ENCODE measurements at places on chromosomes 6 and 20.

GRCh38 chr6:17919496-17919895 lies 67.9 kb downstream of the KIF13A start:
- DNase-seq, result no peak

DNA sequence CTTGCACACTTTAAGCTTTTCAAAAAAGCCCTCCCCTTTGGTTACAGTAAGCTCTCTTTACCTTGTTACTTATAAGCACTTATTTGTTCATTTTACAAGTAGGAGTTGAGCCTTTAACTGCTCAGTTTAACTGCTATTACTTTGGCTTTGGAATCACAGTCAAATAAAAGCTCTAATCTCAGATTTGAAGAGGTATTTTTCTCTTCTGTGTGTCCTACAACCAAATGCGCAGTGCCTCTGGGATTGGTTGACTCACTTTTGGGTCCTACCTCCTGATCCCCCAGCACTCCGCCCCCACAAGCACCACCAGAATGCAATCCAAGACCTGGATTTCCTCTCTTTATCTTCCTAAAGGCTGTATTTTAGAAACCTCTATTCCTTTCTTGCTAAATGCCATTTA lies 2.5 kb downstream of the NCOA7 start:
- no peak for DNase-seq

GRCh38 chr6:14791526-14791925 lies 454.3 kb upstream of the JARID2 start:
- peak; percentile 29 for DNase-seq

DNA sequence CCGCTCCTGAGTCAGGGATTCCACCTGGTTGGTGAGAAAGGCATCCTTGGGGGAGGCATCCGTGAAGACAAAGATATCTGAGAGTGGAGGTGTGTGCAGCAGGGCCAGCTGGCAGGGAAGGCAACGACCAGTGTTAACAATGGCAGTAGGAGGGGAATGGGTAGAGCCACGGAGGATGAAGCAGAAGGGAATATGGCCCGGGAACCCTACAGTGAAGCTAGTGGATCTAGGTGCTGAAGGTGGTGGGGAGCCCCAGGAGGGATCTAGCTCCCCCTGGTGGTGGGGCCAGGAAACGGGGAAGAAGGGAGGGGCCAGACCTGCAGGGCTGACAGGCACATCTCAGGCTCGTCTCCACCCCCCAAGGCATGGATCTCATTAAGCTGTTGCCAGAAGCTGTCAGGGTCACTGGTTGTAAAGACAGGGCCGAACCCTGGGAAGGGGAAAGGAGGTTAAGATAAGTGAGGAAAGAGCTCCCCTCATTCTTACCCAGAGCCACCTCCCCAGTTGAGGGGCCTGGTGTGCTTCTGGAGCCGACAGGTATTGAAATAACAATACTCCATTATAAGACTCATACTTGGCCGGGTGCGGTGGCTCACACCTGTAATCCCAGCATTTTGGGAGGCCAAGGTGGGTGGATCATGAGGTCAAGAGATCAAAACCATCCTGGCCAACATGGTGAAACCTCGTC lies 7.3 kb downstream of the VWA7 start:
- DNase-seq, result peak; percentile 45

DNA sequence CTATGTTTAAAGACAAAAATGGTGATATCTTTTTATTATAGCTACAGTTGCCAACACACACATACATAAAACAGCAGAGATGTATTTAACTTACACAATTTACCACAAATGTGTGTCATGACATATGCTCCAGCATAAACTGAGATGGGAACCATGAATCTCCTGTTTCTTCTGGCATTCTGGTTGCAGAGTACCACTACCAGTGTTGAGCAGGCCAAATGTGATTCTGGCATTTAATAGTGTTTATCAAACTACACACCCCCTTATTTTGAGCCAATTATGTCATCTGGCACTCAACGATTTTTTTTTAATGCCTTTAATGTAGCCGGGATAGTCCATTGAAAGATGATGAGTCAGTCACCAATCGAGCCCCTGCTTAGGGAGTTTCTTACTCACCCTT lies 59.0 kb upstream of the TPD52L1 start:
- peak; percentile 13 for DNase-seq

DNA sequence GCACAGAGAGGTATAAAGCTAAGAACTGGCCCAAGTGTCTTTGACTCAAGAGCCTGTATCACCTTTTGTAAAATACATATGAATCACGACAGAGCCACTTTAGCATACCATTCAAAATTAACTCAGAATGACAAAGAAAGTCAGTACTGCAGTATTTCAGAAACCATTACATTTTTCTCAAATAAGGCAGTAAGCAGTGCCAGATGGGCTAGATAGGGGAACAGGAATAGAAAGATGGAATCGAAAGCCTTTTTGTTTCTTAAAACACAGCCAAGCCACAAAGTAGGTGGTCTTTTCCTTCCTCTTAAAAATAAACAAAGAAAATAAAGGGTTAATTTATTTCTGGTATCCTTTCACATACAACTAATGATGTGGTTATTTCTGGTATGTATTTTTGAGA lies 10.3 kb downstream of the CLDN20 start:
- peak; percentile 41 for DNase-seq

DNA sequence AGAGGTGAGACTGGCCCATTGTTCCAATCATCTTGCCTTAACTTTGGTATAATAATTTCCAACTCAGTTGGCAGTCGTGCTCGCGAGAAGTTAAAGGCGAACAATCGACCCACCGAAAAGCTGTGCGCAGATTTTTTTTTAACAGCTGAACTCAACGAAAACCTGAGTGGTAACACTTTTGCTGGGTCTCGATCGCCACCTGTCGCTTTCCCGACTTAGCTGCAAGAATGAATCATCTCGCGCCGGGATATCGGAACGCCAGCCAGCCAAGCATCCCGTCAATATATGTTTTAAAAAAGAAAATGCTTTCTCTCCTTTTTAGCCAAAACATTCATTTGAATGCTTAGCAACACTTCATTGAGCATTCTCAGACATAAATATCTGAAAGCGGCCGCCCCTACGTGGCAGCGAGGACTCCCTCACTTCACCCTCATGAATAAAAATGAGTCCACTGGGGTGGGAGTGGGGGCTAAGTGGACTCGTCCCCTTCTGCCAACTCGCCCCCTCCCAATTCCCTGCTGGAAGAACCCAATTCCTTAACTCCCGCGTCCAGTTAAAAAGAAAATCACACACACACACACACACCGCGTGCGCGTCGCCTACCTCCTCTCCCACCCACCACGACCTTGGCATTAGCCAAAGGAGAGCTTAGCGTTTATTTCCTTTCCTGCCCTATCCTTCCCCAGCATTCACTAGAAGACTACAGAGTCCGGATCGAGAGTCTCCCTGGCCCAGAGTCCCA lies 1.5 kb downstream of the COL12A1 start:
- DNase-seq, result peak; percentile 92

DNA sequence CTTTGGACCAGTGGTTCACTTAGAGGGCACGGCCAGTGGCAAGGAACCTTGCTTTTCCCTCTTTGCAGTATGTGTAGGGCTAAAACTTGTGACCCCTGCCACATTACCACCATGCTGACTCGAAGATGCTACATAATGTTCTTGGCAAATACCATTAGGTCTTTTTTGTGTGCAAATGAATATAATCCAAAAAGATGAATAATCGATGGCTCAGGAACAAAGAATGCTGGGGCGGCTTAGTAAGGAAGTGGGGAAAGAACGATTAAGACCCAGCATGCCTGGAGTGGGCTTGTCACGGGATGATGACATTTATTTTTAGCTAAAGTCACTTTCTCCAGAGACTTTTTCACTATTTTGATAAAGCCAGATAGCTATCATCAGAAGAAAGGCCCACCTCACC lies 23.1 kb downstream of the CMTR1 start:
- DNase-seq, result peak; percentile 86

DNA sequence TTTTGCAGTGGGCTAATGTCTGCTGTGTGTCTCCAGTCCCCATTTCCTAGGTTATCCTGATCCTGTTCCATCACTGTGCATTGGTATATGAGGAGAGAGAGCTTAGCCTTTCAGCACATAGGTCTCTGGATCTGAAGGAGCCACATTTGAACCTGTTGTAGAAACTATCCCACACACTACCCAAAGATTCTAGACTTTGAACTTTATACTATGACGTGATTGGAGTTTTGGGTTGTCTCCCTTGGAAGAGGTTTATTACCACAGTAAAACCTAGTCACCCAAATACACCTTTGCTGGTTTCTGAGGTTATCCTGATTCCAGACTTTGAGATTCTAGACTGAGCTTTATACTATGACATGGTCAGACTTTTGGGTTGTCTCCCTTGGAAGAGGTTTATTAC lies 8.0 kb upstream of the OSTM1 start:
- DNase-seq, result no peak

DNA sequence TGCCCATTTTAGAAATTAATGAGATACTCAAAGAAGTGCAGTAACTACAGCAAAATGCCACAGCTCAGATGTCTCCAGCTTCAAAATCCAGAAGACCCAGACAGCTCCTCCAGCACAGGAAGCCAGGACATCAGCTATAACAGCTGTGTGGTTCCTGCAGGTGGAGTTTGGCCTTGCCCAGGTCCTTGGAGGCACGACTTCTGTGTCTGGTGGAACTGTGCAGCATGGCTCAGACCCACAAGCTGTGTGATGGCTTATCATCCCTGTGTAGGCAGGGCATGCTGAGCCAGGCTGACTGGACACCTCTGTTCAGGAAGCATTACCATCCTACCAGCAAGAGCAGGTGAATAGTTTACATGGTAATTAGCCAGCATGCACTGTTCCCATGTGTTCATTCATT lies 26.5 kb upstream of the CD93 start:
- DNase-seq, result no peak

GRCh38 chr6:390914-391558 lies 516 bp upstream of the IRF4 start:
- peak; percentile 28 for DNase-seq

DNA sequence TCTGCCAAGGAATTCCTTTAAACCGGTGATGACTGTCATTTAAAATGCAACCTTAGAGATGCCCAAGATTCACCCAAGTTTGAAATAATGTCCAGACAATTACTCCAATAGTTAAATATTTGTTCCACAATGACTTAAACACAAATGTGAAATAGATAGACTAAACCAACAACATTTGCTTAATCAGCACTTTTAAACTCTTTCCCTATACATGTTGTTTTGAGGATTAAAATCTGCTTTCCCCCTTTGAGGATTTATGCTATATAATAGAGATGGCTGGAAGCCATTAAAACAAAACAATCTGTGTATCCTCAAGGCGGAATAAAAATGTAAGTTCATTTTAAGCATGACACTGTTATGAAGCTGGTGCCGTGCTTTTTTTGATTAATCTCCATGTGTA lies 297.8 kb upstream of the RSPO3 start:
- DNase-seq, result no peak

DNA sequence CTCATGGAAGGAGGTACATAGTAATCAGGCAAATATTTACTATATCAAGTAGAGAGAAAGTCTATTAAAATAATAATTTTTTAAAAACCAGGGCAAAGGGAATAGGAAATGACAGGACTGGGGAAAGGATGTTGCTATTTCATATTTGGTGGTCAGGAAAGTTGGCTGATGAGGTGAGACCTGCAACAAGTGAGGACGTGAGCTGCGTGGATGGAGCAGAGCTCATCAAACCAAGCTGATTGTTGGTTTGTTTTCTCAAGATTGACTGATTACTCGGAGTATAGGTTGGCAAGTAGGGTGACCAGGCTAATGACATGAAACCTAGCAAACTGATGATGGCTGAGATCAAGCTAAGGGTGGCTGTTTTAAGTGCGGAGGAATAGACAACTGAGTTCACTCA lies 6.0 kb downstream of the GJA1 start:
- DNase-seq, result no peak

DNA sequence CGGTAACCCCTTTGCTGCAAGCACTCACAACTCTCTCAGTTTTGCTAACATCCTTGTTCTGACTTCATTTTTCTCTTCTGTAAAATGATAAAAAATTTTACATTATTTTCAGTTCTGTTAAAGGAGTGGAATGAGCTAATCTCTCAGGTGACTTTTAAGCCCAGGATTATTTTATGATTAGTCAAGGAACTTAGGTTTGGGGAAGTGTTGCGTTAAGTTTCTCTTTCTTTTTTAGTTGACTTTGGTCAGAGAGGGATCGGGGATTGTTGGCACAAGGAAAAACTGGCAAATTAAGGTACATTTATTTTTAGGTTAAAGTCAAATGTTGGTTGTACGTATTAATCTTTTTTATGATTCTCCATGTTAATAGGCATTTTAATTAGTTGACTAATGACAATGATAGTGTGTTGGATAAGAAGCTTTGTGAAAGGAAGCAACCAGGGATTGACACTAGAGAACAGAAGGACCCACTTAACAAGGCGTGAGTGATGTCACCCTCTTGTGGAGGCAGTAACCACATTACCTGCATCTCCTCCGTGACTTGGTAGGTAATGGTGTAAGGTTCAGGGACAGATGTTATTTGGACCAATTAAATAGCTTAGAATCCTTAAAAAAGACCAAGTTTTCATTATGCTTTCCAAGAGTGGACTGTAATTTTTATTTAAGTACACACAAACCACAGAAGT lies 31.6 kb downstream of the CD83 start:
- no peak for DNase-seq

- DNase-seq, result no peak
Observed at GRCh38 chr6:32977272-32977952, 9.0 kb downstream of the BRD2 start.

- no peak for DNase-seq
Observed at GRCh38 chr6:109299265-109299607, 83.0 kb downstream of the CD164 start.

DNA sequence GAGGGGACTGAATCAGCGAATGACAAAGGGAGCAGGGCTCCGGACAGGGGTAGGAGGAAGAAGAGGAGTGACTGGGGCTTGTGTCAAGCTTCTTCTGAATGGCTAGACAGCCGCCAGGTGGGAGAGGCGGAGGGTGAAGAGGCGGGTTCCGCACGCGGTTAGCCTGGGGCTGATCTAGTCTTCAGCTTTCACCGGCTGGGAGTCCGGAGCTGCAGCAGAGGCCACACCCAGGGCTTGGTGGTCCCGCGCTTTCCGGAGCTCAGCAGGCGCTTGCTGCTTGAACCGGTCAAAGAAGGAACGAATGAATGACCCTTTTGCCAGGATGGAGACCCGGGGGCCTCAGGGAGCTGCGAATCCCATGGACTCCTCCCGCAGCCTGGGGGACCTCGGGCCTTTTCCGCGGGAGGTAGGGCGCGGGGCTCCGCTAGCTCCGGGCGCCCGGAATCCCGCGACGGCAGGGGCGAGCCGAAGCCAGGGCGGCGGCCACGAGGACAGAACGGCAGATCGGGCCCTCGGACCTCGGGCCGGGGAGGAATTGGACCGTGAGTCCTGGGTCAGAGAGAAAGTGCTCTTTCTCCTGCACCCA lies at the start of gene C6orf141:
Gene C6orf141, plus strand, starts transcription at position 177 of the 586 bp plus-strand sequence. Its CDS starts 125 bp downstream, at position 302.
- DNase-seq, result no peak

- DNase-seq, result no peak
Observed at GRCh38 chr6:123150076-123150475, 154.0 kb downstream of the CLVS2 start.
